NCI-H1417 treated with DMSO at 0.1 percent for 48 hours (cell line): ENCODE measurements at places on chromosomes 11 and 22.

DNA sequence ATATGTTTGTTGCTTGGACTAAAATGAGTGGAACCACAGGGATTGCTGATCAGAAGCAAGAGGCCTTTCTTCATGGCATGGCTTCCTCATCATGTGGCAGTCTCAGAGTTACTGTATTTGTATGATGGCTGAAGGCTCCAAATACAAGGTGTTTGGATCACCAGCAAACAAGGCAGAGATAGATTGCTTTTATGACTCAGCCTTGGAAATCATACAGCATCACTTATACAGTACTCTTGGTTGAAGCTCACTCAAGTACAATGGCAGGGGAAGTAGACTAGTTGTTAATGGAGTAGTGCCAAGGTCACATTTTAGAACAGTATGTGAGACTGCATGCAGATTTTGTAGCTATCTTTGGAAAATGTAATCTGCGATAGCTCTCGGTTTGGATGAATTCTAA is 16.6 kb downstream of the CAPRIN1 start:
- no peak for DNase-seq

DNA sequence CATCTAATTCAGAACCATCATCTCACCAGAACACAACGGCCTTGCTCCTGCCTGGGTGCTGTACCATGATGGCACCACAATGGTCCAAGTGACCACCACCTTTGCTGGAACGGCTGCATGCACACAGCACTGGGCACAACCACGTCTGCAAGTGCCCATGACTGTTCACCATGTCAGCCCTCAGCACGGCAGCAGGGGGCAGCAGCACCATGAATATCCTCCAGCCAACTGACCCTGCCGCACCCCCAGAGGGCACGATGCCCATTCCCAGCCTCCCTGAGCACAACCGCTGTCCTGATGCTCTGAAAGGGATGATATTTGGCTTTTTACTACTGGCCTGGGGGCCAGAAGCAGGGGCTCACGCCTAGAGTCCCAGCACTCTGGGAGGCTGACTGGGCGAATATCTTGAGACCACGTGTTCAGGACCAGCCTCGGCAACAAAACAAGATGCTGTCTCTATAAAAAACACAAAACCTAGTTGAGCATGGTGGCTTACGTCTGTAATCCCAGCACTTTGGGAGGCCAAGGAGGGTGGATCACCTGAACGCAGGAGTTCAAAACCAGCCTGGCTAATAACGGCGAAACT is 25.7 kb downstream of the DRD4 start:
- DNase-seq, result no peak

DNA sequence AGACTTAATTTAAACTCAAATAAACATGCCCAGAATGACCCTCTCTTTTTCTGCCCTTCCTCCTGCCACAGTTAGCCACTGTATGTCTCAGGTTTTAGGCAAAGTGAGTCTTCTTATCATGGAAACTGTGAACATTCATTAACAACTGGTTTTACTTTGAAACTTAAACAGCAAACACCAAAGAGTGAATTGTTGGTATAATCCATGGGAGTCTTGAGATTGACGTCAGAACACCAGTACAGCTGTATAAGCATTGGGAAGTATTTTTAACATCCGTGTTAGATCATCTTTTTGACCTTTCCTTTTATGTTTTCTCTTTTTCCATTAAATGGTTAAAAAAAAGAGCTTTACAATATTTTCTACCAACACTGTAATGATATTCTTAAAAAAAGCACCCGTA is 38.9 kb downstream of the ARHGEF12 start:
- no peak for DNase-seq

- DNase-seq, result no peak
Observed at GRCh38 chr11:96506953-96507354, 117.1 kb downstream of the JRKL start.

DNA sequence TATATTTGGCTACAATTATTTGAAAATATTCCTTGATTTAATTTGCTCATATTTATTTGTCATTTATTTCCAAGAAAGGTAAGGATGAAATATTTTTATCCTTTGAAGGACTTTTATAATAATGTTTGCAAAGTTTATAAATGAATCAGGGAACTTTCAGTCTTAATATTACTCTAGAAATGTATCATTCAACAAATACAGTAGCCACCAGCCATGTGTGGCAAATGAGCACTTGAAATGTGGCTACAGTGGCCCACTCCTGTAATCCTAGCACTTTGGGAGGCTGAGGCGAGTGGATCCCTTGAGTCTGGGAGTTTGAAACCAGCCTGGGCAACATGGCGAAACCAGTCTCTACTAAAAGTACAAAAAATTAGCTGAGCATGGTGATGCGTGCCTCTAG is 20.3 kb upstream of the PHF21A start:
- DNase-seq, result no peak

DNA sequence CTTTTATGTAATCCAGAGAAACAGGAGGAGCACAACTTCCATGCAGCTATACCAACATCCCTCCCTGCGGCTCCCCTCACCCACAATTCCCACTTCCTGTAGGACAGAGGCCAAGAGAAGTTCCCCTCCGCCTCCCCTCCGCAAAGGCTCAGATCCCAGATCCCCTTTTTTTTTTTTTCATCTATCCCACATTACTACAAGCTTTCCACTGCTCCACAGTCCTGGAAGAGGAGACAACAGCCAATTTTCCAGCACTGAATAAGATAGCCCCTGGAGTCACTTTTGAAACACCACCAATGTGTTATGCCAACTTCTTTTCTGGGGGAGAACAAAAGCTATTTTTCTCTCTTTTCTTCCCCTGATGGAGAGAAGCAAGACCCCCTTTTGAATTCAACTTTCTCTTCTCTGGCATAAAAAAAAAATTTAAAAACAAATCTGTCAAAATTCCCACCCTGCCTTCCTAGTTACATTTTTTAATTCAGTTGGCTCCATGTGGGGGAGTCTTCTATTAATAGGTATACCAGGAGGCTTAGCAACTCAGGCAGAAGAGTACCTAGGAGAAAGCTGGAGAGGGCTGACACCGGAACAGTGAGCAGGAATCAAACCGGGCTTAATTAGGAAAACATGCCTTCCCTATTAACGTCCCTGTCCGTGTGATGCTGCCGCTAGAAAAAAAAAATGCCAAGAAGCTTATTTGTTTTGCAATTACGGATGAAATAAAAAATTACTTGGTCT is 543.4 kb downstream of the BUD13 start:
- peak; percentile 20 for DNase-seq

DNA sequence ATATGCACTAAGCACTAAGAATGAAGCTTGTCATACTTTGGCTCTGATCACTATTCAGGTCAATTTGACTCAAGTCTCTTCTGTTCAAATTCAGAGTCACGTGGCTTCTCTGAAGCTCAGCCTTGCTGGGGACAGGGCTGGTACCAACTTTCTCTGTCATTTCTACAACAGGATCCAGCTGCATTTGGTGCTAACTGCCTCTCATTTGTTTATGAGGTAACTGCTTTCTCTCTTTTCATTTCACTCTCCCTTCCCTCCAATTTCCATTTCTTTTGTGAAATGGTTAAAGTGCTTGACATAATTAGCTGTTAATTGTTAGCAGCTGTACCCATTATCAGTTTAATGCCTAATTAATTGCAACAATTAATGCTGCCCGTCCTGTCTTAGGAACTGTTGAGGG is 259.7 kb upstream of the PLET1 start:
- no peak for DNase-seq

DNA sequence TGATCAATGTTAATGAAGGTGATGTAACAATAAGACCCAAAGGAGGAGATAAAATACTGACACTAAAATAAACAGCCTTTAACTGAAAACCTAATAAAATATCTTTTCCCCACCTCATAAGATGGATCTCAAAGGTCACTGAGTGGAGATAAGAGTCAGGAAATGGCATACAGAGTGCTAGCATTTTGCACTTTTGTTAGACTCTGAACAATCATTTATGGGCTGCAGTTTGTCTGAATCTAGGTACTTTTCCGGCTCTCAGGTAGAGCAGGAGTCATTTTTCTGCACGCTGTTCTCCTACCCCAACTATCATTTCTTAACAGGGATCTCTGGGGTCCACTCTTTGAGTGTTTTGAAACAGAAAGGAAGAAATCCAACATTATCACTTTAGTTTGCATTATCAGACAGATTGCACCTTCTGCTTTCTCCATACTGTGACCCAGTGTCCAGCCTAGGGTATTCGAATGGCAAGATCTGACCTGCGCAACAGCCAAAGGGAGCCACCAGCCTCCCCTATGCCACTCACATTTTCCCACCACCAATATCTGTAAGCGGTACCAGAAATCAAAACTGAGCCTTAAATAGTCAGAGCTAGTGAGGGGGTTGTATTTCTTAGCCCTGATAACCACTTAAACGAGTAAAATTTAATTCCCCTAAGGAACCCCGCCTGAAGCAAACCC is 863 bp downstream of the SIAE start:
- no peak for DNase-seq

GRCh38 chr11:20126724-20127123 is 33.6 kb downstream of the DBX1 start:
- no peak for DNase-seq

DNA sequence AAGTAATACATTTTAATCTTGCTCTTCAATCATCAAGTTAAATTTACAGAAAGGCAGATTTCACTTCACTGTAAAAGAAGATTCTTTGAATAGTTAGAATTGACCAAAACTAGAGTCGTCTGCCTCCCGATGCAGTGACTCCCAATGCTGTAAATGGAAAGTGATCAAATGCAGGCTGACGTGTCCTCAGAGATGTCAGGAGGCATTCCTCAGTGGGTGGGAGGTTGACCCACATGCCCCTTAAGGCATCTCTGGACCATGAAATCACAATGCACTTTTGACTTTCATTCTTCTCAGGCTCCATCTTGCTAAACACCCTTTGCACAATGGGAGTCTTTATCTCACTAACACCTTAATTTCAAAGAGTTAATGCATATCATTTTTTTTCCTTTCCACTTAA is 19.0 kb upstream of the CECR2 start:
- DNase-seq, result no peak

GRCh38 chr11:15519124-15519791 is 404.5 kb downstream of the INSC start:
- DNase-seq, result no peak

DNA sequence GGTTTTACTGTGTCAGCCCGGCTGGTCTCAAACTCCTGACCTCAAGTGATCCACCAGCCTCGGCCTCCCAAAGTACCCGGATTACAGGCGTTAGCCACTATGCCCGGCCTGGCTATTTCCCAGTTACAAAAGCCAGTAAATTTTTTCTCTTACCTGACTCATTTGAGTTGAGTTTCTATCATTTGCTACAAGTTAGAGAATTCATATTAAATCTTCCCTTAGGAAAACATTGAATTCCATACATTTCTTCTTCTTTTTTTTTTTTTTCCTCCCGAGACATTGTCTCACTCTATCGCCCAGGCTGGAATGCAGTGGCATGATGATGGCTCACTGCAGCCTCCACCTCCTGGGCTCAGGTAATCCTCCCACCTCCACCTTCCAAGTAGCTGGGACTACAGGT is 26.0 kb downstream of the CHEK2 start:
- no peak for DNase-seq

DNA sequence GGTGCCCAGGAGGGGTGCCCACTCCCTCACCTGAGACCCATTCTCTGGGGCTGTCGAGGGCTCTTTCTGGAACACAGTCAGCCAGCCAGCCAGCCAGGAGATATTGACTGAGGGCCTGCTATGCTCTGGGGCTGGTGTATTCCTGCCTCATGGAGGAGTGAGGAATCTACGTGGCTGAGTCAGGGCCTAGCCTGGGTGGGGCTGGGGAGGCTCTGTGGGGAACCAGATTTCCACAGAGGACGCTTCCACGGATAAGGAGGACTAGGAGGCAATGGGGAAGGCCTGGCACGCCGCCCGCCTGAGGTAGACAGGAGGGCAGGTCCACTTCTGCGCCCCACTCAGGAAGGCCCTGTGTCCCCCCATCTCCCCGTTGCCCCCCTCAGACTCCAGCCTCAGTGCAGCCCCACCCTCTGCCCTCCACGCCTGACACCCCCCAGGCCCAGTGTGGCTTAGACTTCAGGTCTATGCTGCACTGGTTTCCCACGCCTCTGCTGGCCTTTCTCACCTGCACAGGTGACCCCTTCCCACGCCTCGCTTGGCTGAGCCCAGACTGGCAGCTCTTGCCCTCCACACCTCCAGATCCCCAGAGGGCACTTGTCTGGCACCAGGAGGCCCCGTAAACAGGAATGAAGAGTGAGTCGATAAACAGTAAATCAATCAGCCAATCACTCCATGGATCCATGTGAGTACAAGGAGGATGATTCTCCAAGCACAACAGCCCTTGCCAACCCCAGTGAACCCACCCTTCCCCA is 37.5 kb downstream of the MACROD1 start:
- no peak for DNase-seq

DNA sequence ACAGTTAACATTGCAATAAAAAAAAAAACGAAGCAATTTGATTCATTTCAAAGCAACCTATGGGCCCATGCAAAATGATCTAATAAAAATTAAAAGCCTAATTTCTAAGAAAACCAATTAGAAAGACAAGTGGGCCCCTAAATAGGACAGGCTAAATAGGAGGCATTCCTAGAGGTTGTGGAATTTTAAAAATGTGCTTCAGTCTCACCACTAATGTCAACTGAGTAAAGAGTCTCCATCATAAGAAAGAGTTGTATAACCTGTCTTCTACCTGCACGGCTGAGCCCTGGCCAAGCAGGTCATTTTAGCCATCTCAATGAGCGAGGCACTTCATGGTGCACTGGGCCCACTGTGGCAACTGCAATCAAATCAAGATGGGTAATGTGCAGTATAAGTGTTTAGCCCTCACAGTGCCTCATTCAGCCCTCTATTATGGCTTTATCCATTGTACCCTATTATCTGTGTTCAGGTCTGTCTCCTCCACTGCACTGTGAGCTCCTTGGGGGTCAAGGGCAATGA is 76.4 kb downstream of the PRSS23 start:
- no peak for DNase-seq

DNA sequence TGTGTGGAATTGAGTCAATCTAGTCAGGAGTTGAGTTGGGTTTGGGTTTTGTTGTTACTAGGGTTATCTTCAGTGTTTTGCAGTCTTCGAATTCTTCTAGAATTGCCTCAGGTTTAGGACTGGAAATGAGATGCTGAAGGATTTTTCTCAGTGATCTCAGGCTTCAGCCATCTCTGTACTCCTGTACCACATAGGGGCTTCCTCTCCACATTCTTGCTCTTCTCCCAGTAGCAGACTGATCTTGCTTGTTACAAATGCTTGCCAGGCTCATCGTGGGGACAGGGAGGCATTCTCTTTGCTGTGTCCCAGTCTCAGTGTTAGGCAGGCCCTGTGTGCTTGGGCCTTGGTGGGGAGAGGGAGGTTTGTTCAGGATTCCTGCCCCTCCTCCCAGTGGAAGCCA is 96.1 kb downstream of the LRRC32 start:
- no peak for DNase-seq

GRCh38 chr22:42800451-42801251 is 56.4 kb downstream of the ARFGAP3 start:
- DNase-seq, result peak; percentile 34

- DNase-seq, result no peak
Observed at GRCh38 chr11:76705826-76706225, 35.3 kb upstream of the LRRC32 start.

DNA sequence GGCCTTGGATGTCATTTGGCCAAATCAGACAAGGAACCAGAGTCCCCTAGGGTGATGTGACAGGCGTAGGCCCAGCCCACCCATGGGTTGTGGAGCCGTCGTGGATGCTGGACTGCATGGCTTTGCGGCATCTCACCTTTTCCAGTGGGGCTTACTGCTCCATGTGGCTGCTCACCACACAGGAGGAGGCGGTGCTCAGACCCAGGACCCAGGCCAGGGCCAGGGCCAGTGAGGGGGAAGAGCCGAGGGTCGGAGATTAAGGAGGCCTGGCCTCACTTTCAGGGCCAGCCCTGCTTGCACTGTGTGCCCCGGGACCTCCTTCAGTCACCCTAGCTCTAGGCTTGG is 105.6 kb downstream of the ST3GAL4 start:
- DNase-seq, result no peak
